ENCODE measurements at places on chromosomes 6 and 20. TPM values are rescaled to one million over a fixed set of nuclear protein-coding genes. Genes with fewer than 3 reads are reported as not detected.

Gene WFDC5
- not detected for total RNA-seq

DNA sequence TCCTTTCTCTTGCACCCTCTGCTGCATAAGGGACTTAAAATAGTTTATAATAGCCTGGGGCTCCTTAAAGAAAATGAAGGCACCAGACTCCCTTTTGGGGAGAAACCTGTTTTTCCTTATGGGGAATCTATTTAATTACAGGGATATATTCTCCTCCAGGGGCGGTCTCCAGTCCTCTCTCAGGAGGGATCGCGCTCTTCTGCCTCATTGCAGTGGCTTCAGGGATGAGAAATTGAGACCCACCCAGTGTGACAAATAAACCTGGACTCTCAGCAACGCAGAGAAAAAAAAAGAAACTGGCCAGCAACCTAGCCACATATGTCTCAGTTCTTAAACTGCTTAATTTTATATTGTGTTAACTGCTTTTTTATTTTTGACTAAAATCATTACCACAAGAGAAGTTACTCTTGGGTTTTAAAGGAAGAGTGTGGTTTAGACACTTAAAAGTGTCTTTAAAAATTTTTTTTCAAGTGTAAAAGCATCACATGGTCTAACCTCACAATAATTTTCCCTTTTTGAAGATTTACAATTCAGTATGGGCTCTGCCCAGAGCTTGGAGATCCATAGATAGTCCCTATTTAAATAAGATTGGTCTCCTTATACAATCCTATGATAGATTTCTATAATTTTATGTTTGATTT is 11.7 kb upstream of the GOPC start:
- DNase-seq: peak; percentile 43

Gene GGT7
- 4.2 TPM for total RNA-seq

DNA sequence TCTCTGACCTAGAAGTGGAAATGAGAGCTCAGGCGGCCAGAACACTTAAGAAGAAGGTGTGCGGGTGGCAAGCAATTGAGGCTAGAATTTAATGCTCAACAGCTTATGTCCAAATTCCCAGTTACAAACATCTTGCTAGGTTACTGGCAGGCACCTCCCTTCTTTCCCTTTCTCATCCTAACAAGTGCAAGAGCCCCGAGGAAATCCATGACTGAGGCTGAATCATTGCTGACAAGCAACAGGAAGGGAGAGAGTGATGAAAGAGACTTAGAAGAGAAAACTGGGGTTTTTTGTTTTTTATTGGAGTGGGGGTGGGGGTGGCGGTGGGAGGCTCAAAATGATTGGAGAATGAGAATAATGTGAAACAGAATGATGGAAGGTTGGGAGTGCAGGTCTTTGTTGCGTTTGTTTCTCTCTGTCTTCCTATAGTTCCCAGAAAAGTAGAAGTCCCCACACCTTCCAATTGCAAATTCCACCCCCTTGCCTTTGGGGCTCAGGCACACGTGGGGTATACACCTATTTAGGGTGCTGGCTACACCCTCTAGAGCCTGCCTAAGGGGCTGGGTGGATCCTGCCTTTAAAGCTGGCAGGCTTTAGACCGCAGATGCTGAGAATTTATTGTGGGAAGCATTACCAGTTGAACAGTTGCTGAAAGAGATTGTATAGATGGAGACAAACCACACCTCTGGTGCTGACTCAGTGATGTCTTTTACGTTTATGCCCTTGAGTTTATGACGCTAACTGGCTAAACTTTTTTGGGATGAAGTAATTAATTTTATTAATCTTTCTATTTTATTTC is 1.4 kb downstream of the FAM83B start:
- peak; percentile 73 for DNase-seq

- no peak for DNase-seq
These were observed 19.9 kb downstream of the GLYATL3 start for GRCh38 chr6:49519660-49520059.

Data from HT1080 (cell line).